ENCODE measurements at places on chromosomes 12 and 14.

GRCh38 chr12:121927813-121928212 is 9.4 kb downstream of the CFAP251 start:
- DNase-seq: no peak

GRCh38 chr14:85471744-85472143 is 58.2 kb upstream of the FLRT2 start:
- DNase-seq: no peak

DNA sequence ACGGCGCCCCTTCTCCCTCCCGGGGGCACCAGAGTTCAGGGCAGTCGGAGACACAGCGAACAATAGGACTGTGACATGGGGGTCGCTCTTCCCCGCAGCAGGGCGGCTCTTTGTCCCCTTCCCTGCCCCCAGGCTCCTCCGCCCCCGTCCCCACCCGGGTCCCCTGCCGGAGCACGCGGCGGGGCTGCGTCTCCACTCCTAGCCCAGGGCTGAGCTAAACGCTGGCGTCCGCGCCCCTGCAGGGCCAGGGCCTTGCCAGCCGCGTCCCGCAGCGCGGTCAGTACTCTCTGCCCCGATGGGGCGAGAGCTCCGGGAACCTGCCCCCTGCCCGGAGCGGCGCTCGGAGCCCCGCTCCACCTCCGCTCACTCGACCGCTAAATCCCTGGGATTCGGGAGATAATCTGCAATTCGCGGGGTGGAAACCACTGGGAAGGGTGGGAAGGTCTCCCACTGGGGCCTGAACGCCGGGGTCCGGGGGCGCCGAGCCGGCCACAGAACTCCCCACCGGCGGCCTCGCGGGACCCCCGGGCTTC is 825 bp upstream of the CCDC85C start:
- DNase-seq: no peak

DNA sequence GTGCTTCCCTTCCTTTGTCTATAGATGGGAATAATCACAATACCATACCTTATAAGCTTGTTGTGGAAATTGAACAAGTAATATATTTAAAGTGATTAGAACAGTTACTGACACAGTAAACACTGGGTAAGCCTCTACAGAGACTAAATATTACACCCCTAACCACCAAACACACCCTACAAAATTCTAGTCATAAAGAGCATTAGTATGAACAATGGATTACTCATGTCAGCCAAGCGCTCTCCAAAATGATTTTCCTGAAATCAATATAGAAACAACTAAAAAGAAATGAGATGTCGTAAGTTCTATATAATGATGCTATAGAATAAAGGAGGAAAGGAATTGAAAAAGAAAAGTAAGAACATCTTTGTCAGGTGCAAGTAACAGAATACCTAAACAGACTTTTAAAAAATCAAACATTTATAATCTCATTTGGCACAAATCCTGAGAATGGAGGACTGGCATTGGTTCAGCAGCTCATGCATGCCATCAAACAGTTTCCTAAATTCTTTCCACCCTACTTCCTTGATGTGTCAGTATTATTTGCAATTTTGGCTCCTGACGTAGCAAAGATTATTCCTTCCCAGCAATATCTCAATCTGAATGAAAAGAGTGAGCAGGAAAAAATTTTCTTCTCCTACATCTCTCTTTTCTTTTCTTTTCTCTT is 118.0 kb downstream of the SINHCAF start:
- no peak for DNase-seq

- no peak for DNase-seq
These were observed 29.6 kb upstream of the NCOR2 start for GRCh38 chr12:124597041-124597440.

DNA sequence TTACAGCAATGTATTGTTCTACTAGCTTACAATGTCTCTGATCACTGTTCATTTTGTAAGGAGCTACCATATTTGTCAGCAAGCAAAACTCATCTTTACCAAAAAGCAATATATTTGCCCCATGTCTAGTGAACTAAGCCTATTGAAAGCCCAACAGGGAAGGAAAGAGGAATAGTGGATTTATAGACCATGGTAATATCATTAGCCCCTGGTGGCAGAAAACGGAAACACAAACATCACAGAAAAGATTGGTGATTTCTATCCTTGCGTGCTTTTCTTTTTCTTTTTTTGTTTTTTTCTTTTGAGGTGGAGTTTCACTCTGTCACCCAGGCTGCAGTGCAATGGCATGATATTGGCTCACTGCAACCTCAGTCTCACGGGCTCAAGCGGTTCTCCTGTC is 1562.4 kb upstream of the TMEM132C start:
- DNase-seq: no peak

- DNase-seq: no peak
These were observed 18.8 kb downstream of the SLC25A29 start for GRCh38 chr14:100287202-100287997.

GRCh38 chr14:54050759-54051158 is 94.1 kb upstream of the BMP4 start:
- no peak for DNase-seq

DNA sequence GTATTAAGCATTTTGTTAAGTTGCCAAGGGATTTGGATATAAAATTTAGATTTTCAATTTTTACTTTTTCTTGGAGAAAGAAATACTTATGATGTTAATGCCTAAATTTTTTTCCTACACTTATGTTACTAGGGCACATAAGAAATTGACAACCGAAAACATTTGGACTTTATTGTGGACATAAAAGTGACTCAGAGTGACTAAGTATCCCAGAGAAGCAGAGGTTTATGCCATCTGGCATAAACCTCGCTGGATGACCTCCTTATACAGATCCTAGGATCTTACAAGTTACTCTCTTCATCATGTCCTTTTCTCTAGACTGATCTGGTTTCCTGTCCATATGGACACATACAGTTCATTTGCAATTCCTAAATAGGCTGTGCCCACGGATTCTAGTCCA is 89.8 kb downstream of the RERG start:
- no peak for DNase-seq

DNA sequence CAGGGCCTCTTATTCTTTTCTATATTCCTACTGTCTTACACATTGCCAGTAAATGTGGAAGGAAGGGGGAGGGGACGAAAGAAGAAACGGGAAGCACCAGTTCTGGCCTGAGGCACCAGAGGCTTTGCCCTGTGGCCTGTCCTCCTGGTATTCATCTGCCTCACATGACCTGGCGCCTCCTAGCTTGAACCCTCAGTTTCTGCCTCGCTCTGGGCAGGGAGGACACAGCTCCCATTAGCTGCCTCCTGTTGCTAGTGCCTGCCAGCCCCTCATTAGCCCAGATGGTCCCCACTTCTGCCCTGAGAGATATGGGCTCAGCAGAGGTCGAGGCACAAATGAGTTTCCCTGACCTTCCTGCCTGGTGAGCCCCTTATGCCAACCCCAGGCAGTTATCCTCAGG is 3.0 kb upstream of the PLEKHG6 start:
- DNase-seq: peak; percentile 74

DNA sequence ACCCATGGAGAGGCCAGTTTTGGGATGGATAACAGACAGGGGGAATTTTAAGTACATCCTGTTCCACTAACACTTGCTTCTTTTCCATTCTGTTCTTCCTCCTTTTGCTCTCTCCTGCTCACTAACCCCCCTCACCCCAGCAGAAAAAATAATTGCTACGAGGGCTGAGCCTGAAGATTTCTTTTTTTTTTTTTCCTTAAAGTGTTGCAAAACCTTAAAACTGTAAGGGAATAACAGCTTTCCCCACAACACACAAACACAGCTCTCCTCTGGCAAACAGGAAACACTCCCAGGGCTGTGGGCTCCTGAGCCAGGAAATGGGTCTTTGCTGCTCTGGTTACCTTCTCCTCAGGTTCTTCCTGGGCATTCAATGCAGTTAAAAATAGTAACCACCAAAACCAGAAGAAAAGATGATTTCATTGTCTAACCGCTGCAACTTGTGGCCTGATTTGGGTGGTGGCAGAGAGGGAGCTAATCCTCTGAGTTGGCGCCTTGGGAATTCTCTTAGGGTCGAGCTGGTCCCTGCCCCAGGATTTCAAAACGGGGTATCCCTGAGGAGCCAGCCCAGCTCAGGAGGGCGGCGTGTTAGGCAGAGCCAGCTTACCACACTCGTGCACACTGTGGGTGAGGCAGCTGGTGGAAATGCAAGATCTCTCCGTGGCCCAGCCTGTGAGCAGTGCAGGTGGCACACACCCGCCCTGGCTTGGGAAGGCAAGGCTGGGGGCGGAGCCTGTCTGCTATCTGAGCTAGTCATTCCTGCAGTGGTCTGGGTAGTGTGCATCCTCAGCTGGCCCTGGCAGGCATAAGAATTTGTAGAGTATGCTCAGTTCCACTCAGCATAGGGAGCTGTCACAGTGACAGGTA is 17.1 kb upstream of the EMP1 start:
- DNase-seq: peak; percentile 61

GRCh38 chr12:80217011-80217535 is 117.7 kb downstream of the OTOGL start:
- no peak for DNase-seq

- no peak for DNase-seq
These were observed 93.3 kb downstream of the DAAM1 start for GRCh38 chr14:59281609-59282377.

- no peak for DNase-seq
These were observed 342.6 kb downstream of the NOVA1 start for GRCh38 chr14:26255213-26255612.

GRCh38 chr14:89138846-89139245 is 278.2 kb downstream of the FOXN3 start:
- DNase-seq: no peak

- peak; percentile 61 for DNase-seq
These were observed 180.8 kb downstream of the C12orf50 start for GRCh38 chr12:87848248-87848868.

GRCh38 chr12:52023182-52023975 is 16.6 kb downstream of the TAMALIN start:
- peak; percentile 42 for DNase-seq

DNA sequence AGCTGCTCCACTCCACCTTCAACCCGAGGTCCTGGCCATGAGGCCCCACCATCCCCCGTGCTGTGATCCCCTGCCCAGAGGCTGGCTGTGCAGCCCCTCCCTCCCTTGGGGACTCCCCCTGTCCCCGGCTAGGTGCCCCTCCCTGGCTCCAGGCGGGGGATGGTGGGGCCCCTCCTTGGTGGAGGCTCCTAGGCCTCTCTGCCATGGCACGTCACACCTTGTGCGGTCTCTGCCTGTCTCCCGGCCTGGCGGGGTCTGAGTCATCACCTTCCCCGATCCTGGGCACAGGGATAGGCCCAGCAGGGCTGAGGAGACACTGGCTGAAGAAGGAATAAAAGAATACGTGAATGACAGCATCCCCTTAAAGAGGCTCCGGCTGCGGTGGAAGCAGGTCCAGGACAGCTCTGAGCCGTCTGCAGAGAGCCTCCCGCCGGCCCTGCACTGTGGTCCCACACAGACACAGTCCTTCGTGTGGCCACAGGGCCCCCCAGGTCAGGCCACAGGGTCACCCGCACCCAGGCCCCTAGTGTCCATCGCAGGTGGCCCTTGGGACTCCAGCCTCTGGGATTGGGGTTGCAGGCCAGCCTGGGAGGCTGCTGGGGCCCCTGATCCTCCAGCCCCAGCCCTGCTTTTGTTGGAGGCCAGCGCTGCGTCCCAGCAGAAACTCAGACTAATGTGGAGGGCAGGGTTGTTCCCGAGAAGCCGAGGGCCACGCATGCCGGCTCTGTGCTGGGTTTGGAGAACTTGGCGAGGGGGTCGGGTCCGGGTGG is 43.6 kb downstream of the KIF26A start:
- DNase-seq: no peak

- DNase-seq: no peak
These were observed 27.9 kb upstream of the MYF6 start for GRCh38 chr12:80679346-80680131.

GRCh38 chr14:75885829-75886228 is 96.0 kb downstream of the TGFB3 start:
- no peak for DNase-seq

DNA sequence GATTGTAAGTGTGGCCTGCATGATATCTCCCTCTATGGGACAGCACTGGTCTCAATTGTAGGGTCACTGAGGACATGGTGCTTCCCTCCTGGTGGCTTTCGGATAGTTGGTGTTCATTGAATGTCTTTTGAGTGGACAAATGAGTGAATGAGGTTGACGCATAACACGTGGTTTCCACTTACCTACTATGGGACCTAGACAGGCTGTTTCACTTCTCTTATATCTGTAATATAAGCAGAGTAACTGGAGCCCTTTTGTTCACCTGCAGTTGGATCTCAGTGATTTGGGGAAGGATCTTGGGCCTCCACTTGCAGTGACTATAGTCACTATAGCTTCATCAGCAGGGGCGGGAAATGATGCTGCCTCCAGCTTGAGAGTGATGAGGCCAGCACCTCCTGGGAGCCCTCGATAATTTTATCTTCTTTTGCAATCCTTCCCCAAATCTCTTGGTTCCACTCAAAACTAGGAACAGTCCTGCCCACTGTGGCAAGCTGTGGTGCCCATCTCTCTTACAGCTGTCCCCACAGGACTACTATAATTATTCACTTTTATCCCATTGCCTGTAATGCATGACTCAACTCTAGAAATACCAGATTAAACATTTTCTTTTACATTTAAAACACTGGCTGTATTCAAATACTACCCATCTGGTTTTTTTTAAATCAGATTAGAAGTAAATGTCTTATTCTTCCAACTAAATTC is 242.9 kb downstream of the CHST11 start:
- no peak for DNase-seq

GRCh38 chr14:81797315-81797714 is 263.7 kb upstream of the SEL1L start:
- DNase-seq: no peak

GRCh38 chr12:75823475-75823874 is 208.1 kb downstream of the PHLDA1 start:
- no peak for DNase-seq

- peak; percentile 60 for DNase-seq
These were observed at the start of gene KRT80 for GRCh38 chr12:52191841-52192791. TSS of gene KRT80 (minus strand) at chr12:52192014. CDS start at chr12:52191902, 112 bp downstream.

- peak; percentile 44 for DNase-seq
These were observed 22.3 kb downstream of the DCAF4 start for GRCh38 chr14:72948481-72949138.

DNA sequence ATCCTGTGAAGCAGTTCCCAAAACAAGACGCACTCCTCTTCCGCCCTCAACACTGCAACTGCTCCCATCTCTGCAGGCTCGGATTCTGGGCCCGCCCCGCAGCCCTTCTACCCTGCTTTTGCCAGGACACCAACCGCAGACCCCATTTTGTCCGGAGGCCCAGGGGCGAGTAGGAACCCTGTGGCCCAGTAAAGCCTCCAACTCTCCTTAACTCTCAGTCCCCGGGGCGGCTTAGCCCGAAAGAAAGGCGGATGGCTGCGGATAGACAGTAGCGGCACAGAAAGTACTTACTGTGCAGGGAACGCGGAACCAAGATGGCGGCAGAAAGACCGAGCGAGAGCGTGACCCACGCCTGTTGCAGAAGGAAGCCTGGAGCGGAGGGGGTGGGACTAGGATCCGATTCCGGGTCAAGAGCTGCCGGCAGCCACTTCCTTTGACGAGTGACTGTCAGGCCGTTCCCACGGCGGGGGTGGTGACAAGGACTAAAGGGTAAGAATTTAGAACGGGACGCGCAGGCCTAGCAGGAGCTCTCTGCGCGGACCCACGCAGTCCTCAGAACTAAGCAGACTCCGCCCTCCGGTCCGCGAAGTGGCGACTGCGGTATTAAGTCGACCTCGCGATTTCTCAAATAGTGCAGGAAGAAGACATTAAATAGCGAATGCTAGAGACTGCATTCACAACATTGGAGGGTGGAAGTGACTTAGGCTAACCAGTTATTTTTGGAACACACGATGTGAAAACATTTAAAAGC is at the start of gene NACA:
Gene NACA (minus strand): TSS at position 328 of the 751 bp plus-strand sequence. CDS start 778 bp downstream, outside the sequence.
- DNase-seq: peak; percentile 98

Measured in AML-193 (cell line).